ENCODE measurements at places on chromosomes 1 and 21. TPM values are rescaled to one million over a fixed set of nuclear protein-coding genes. Genes with fewer than 3 reads are reported as not detected.

GRCh38 chr1:229164836-229165735 lies 105.8 kb upstream of the RAB4A start:
- DNase-seq, result no peak

RNU1-3 gene
- total RNA-seq, result under 0.01 TPM

- no peak for DNase-seq
Observed at GRCh38 chr1:98398649-98399048, 262.9 kb upstream of the SNX7 start.

DNA sequence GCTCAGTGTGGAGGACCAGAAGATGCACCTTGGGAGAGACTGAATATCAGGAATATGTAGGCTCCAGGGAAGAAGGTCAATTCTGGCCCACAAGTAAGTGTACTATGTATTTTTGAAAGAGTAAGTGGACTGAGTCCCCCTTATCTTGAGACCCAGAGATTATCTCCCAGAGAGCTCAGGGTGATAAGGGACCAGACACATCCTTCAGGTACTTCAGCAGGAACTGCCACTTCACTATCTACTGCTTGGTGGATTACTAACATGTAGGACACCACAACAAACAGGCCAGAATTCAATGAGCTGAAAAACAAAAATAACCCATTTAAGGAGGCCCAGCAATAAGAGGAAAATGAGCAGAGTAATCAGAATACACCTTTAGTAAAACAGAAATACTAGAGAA lies 119.2 kb downstream of the ZNF644 start:
- DNase-seq, result no peak

- no peak for DNase-seq
Observed at GRCh38 chr21:25589887-25590286, 17.4 kb downstream of the MRPL39 start.
